ENCODE measurements at places on chromosomes 3 and 15.

GRCh38 chr15:44782516-44782915 lies 46.2 kb downstream of the TRIM69 start:
- no peak for DNase-seq

- DNase-seq = no peak
Observed at GRCh38 chr3:5087209-5087608, 34.9 kb upstream of the ARL8B start.

DNA sequence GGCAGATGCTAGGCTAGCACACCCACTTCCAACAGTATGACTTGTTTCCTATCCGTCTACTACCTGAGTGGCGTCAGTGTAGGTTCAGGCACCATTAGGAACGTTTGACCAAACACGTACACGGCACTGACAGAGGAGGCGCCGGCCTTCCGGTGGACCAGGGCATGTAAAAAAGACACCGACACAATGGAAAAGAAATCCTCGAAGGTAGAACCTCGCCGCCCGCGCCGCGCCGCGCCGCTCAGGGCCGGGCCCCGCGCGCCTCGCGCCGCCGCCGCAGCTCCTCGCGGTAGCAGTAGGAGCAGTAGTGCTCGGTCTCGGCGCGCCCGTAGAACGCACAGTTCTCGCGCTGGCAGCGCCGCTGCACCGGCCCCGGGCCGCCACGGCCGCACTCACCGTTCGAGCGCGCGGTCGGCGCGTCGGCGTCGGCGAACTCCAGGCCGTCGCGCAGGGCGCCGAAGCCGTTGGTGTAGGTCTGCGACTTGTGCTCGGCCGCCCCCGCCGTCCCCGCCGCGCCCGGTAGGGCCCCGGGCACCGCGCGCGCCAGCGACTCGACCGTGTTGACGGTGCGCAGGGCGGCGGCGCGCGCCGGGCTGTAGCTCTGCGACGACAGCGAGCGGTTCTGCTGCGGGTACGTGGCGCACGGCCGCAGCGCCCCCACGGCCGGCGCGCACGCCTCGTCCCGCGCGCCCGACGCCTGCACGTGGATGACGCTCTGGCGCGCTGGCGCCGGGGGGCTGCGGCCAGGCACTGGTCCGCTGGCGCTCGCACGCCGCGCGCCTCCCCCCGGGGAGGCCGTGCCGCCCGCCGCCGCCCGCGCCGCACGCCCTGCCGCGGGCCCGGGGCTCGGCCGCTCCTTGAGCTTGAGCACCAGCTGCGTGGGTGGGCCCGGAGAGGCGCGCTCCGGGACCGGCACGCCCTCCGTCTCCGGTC lies 156.7 kb downstream of the KLF13 start:
- no peak for DNase-seq

GRCh38 chr15:91649016-91649415 lies 204.5 kb upstream of the SLCO3A1 start:
- no peak for DNase-seq

GRCh38 chr3:50807266-50807665 lies 132.5 kb downstream of the DOCK3 start:
- no peak for DNase-seq

DNA sequence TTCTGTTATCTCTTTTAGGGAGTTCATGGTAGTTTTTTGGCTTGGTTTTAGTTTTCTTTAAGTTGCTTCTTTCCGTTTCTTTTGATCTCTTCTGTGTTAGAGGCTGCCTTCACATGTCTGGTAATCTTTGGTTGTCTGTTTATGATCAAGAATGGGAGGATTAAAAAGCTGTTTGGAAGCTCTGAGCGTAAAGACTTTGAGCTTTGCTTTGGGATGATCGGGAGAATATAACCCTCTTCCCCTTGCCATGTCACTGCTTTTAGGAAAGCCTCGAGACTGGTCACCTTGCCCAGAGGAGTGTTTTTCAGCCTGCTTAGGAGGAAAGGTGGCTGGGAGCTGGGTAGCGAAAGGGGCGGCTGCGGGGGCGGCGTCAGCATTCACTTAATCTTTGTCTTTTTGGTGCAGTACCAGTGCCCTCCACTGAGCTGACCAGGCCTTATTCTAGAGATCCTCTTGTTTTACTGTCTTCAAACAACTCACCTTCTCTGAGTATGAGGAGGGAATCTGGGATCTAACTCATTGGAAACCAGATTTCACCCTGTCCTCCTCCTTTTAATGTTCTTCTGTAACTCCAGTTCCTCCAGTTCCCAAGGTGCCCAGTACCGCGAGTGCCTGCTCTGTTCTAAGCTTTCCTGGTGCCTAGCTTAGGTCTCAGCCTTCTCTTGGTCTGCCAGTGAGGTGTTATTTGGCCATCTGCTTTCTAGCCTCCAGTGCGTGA lies 15.5 kb downstream of the TATDN2 start:
- DNase-seq = no peak

- DNase-seq = no peak
Observed at GRCh38 chr15:20353966-20354883, 187.4 kb downstream of the GOLGA6L6 start.

GRCh38 chr3:43883729-43884396 lies 193.1 kb downstream of the ABHD5 start:
- DNase-seq = no peak

GRCh38 chr3:15439476-15439875 lies 12.1 kb downstream of the EAF1 start:
- DNase-seq = no peak

DNA sequence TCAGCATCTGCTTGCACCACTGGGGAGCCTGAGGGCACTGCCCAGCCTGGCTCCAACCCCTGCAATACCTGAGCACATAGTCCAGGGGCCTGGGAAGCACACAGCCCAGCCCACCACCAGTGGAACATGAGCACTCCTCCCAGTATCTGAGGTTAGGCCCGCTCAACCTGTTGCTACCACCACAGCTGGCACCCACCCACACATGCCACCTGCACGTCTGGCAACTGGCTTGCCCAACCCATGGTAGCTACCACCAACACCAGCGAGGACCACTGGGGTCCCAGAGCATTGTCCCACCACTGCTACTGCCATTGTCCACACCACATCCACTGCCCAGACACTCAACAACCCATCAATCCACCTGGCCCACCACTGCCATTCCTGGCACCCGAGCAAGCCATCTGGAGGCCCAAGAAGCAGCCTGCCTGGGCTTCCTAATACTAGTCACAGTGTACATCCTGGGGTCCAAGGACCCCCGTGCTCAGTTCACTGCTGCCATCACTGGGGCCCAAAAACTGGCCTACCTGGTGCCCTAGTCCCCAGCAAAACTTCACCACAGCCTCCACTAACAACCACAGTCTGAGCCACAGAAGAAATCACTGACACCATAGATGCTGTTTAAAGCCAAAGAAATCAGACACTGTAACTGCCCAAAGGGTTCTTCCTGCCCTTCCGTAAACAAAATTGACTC lies 62.1 kb upstream of the TBC1D23 start:
- no peak for DNase-seq

DNA sequence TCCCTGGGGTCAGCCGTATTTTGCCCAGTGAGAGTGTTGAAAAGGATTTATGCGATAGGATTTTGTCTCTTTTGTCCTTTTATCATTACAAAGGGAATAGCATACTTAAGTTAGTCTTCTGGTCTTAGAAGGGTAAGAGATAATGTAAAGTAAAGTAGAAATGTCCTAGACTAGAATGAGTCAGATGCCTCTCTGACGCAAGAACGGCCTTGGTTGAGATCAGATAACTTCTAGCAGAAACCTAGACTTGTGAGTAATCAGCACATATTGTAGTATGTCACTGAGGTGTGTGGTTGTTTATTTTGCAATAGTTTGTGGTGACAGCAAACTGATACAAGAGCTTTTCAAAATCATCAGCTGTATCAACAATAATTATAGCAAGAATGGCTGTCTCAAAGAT lies 866.1 kb downstream of the NSUN3 start:
- DNase-seq = no peak

DNA sequence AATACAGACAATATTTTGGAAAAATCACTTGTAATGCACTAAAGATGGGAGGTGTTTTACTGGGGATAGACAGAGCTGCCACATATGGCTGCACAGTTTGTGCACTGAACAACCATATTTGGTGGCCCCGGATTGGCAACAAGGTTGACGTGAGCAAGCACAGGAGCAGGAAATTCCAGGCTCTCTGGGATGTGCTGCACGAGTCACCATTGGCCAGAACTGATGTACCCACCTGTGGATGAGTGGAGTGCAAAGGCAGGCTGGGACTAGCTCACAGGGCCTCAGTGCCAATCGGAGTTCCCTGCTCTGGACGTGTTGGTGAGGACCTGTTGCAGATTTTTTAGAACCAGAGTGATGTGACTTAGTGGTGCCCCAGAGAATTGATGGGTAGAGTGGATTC lies 42.0 kb upstream of the SCAANT1 start:
- DNase-seq = no peak

DNA sequence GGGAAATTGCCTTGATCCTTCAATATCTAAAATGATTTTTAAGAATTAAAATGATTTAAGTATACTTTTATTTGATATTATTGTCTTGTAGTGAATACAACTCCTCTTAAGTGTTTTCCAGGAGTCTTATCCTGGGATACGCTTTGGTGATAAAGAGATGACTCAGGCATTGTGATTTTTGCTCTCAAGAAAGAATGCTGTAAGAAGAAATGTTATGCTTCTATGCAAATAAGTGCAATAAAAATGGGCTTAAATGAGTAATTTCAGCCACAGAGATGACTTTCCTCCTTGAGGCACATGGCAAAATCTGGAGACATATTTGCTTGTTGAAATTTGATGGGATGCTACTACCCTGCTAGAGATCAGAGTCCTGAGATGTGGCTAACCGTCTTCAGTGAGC lies 358.6 kb upstream of the BCHE start:
- no peak for DNase-seq

DNA sequence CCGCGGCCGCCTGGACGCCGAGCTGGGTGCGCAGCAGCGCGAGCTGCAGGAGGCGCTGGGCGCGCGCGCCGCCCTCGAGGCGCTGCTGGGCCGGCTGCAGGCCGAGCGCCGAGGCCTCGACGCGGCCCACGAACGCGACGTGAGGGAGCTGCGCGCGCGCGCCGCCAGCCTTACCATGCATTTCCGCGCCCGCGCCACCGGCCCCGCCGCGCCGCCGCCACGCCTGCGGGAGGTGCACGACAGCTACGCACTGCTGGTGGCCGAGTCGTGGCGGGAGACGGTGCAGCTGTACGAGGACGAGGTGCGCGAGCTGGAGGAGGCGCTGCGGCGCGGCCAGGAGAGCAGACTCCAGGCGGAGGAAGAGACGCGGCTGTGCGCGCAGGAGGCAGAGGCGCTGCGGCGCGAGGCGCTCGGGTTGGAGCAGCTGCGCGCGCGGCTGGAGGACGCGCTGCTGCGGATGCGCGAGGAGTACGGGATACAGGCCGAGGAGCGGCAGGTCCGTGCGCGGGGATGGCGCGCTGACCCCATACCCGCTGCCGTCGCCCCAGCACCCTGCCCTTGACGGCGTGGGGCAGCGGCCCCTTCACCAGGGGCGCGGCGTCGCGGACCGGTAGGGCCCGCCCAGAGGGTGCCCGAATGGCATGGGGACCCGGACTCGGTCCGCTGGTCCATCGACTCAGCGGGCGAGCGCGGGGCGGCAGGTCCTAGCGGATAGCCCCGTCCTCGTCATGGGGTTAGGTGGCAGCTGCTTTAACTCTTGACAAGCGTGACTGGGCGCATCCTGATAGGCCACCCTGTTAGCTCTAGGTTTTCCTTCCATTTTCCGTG lies 848 bp downstream of the SYNM start:
- DNase-seq = peak; percentile 80

GRCh38 chr3:67654844-67655177 lies 399 bp upstream of the SUCLG2 start:
- DNase-seq = no peak

DNA sequence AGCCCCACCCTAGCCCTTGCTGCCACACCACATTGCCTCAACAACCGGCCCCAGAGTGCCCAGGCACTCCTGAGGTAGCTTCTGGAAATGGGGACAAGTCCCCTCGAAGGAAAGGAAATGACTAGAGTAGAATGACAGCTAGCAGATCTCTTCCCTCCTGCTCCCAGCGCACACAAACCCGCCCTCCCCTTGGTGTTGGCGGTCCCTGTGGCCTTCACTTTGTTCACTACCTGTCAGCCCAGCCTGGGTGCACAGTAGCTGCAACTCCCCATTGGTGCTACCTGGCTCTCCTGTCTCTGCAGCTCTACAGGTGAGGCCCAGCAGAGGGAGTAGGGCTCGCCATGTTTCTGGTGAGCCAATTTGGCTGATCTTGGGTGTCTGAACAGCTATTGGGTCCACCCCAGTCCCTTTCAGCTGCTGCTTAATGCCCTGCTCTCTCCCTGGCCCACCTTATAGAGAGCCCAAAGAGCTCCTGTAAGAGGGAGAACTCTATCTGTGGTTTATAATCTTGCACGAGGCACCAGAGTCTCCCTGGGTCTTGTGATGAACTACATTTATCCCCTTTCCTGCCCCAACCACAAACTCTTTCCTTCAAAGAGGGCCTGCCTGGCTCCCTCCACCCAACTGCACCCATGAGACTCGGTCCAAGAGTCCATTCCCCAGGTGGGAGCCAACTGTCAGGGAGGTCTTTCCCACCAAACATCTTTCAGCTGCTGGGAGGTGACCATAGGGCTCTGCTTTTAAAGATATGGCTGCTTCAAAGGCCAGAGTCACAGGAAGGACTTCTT lies 39.1 kb downstream of the MESD start:
- no peak for DNase-seq

DNA sequence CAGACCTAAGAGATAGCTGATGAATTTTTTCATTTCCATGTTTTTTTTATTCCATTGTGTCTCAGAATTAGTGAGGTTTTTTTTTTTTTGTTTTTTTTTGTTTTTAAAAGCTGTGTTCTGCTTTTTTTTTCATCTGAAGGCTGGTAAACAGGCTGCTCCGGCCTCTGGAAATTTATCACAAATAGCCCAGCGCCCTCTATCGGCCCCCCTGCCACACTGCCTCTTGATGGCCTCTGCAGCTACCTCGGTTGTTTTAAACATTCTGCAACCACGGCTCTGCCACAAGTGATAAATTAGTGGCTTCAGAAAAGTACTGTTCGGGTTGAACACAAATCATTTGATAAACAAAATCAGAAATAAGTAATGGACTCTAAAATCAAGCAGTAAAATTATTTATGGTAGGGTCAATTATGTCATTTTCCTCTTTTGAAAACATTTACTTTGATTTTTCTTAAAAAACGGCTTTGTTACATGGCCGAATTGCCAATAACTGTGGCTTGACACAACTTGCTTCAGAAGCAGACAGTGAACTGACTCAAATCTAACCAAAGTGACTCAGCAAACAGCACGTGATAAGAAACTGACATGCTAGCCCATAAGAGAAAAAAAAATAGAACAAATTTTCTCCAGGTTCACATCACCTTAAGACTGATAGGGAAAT lies 87.8 kb downstream of the RSL24D1 start:
- DNase-seq = peak; percentile 35

DNA sequence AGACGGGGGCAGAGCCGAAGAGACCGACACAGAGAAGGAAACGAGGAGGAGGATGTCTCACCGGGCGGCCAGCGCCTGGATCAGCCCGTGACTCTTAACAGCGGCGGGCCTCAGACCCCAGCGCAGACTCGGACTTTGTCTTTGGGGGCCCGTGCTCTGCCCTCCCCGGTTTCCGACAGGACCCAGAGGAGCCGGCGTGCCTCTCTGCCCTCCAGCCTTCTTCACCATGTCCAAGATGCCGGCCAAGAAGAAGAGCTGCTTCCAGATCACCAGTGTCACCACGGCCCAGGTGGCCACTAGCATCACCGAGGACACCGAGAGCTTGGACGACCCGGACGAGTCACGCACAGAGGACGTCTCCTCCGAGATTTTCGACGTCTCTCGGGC lies 1.0 kb downstream of the TSC22D2 start:
- peak; percentile 41 for DNase-seq

Measured in COR-L47 (cell line).